ENCODE measurements at places on chromosomes 7 and 10. TPM values are rescaled to one million over a fixed set of nuclear protein-coding genes. Genes with fewer than 3 reads are reported as not detected.
A peak's percentile ranks its signal among the peaks of the same experiment; 100 is the strongest.

The TUBB8 gene
- total RNA-seq: not detected

DNA sequence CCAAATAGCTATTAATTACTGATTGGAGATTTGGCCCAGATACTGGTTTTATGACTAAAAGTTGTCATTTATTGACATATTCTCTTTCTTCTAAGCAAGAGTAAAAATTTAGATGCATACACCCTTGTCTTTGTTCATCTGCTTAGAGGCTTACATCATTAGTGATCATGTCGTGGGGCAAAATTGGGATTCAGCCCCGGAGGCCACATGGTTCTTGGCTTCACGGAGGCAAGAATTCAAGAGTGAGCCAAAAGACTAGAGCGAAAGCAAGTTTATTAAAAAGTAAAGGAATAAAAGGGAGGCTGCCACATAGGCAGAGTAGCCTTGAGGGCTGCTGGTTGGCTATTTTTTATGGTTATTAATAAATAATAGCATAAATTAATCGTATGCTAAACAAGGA, 41.1 kb downstream of the MINPP1 start:
- DNase-seq: no peak

GRCh38 chr7:98628418-98628817, 11.3 kb downstream of the NPTX2 start:
- no peak for DNase-seq

- DNase-seq: no peak
These were observed 34.6 kb upstream of the UNC5B start for GRCh38 chr10:71177651-71178199.

The CYP2E1 gene
- 68.5 TPM for total RNA-seq

The GRID2IP gene
- total RNA-seq: 0.59 TPM

DNA sequence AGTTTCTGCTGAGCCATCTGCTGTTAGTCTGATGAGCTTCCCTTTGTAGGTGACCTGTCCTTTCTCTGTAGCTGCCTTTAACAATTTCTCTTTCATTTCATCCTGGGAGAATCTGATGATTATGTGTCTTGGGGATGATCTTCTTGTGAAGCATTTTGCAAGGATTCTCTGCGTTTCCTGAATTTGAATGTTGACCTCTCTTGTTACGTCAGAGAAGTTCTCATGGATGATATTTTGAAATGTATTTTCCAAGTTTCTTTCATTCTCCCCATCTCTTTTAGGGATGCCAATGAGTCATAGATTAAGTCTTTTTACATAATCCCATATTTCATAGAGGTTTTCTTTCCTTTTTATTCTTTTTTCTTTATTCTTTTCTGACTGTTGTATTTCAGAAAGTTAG, 184.2 kb upstream of the BET1 start:
- DNase-seq: no peak

GRCh38 chr7:151686826-151687225, 167.1 kb upstream of the RHEB start:
- no peak for DNase-seq

DNA sequence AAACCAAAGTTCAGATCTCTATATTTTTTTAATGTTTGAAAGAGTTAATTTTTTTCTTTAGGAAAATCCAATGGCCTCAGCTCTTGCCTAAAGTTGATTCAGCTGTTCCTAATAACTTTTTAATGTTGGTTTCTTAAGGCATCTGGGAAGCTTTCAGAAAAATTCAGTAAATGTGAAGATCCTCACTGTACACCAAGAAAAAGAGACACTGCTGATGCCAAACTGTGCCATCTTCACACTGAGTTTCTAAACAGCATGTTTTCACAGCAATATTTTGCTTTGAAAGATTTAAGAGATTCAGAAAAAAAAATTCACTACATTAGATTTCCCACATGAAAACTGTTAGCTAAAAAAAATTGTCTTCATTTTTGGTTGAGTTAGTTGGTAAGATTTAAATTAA, 249.4 kb downstream of the NEBL start:
- DNase-seq: no peak

The FAM25C gene
- 350 TPM for total RNA-seq

DNA sequence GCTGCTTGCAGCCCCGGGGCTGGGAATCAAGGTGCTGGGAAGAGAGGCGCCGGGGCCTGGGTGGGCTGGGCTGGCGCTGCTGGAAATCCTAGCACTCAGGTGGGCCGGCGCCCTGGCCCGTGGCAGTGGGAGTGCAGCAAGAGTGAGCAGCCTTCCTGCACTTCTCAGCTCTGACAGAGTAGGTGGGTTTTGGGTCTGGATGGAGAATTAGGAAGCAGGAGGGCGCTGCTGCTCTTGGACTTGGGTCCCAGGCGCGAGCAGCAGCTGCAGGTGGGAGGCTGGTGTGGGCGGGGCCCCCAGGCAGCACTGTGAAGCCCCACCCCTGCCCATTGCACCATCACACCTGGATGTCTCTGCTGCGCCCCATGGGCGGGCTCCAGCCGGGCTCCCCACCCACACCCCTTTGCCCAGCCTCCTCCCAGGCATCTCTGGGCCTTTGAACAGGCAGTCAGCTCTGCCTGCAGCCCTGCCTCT, 6.0 kb downstream of the BRI3 start:
- peak; percentile 64 for DNase-seq

- DNase-seq: peak; percentile 92
These were observed 784 bp upstream of the SERPINE1 start for GRCh38 chr7:101125989-101126650.

DNA sequence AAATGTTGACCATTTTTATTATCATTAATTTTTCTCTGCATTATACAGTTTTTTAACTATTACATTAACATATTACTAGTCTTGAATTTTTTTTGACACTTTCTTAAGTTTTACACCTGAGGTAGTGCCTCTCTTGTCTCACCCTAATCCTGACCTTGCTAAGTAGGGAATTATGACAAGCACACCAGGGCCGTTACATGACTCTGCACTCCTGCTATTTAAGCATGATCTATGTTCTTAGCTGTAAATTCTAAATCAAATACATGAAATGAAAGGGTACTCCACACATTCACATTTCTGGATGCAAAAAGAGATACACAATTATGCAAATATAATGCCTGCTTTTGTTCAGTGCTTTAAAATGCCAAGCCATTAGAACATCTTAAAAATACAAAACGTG, 23.6 kb downstream of the CPVL start:
- no peak for DNase-seq

DNA sequence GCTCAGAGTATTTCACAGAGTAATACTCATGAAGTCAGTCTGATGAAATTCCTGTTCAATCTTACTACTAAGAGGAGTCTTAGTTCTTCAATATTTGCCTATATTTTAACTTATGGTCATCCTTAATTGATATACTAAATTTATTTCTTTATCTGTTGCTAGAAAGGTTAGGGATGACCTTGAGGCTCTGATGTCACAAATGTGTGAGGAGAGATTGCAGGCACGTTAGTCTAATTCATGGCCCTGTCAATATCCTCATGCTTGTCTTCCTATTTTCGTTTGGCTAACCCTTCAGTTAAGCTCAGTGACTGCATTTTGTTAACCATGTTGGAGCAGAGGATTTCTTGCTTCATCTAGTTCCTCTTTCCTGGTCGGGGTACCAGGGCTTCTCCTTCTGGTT, 704.7 kb upstream of the COBL start:
- DNase-seq: no peak

- DNase-seq: no peak
These were observed 125.6 kb upstream of the TMEM106B start for GRCh38 chr7:12085516-12085915.
